ENCODE measurements at places on chromosomes 2 and 18.

GRCh38 chr18:79518683-79519128 lies 123.0 kb downstream of the NFATC1 start:
- no peak for DNase-seq

GRCh38 chr2:78023356-78023755 lies 501.2 kb upstream of the LRRTM4 start:
- no peak for DNase-seq

GRCh38 chr2:207491956-207492355 lies 37.8 kb upstream of the CREB1 start:
- no peak for DNase-seq

- no peak for DNase-seq
Observed at GRCh38 chr2:393711-394696, 106.1 kb upstream of the ALKAL2 start.

DNA sequence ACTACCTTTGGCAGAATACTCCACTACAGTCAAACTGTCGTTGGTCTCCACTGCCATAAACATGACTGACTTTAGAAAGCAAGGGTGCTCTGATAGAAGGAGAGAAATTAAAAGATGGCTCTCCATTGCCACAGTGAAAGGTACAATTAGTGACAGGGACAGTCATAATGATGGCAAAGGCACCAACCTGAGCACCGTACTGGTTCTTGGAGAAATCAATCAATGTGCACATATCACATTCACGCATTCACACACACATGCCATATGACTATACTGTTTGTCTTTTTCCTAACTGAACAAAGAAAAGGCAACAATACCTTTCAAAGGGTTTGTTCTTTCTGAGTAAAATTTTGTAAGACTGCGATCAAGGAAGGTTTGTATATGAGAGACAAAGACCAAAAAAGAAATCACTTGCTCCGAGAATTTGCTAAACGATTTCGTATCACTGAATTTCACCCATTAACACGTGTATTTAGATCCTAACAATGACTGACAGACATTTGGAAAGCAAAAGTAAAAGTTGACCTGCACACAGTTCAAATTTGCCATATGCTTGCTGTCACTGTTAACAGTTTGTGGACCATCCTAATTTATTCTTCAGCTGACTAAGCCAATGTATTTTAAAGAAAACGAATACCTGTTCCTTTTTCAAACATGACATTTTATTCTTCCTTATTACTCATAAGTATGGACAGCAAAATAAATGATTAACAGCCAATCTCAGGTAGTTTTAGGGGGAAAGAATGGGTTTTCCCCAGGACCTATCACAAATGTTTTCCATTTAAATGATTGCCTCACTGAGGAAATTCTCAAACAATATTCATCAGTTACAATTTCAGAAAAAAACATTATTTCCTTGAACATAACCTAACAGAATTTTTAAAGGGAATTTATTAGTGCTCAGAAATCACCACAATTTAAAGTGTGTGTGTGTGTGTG lies 644.4 kb downstream of the ZEB2 start:
- DNase-seq, result no peak

DNA sequence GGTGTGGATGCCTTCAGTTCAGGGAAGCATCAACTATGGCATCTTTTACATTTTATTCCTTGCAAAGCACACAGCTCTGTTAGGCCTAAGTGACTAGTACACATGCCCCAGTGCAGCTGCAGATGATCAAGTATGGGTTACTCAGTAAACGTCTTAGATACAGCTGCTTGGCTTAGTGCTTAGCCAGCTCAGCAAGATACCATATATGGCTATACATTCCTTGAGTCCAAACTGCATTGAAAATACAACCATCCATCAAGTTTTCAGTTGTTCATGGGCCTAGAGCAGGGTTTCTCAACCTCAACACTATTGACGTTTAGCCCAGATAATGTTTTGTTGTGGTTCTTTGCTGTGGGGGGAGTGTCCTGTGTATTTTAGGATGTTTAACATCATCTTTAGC lies 769.9 kb downstream of the TSN start:
- DNase-seq, result no peak

DNA sequence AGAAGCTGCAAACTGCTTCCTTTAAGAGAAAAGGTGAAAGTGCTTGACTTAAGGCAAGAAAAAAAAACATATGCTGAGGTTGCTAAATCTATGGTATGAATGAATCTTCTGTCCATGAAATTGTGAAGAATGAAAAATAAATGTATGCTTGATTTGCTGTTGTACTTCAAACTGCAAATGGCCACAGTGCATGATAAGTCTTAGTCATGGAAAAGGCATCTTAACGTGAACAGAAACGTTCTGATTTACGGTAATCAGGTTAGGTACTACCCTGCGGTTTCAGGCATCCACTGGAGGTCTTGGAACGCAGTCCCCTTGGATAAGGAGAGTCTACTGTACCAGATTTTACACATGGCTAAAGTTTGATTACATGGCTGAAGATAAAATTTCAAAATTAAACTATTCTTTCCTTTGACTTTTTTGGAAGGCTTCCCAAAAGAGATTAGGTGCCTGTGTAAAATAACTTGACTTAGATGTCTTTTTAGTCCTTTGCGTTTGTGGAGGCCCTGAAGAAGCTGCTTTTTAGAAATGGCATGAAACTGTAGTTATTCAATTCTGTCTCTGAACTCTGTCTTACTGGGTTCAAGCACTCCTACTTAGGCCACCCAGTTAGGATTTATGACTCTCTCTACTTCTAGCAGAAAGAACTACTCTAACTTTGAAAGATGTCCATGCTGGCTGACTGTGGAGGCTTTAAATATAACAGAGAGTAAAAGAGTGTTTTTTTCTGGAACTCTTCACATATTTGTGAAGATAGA lies 35.9 kb upstream of the SCN9A start:
- no peak for DNase-seq

DNA sequence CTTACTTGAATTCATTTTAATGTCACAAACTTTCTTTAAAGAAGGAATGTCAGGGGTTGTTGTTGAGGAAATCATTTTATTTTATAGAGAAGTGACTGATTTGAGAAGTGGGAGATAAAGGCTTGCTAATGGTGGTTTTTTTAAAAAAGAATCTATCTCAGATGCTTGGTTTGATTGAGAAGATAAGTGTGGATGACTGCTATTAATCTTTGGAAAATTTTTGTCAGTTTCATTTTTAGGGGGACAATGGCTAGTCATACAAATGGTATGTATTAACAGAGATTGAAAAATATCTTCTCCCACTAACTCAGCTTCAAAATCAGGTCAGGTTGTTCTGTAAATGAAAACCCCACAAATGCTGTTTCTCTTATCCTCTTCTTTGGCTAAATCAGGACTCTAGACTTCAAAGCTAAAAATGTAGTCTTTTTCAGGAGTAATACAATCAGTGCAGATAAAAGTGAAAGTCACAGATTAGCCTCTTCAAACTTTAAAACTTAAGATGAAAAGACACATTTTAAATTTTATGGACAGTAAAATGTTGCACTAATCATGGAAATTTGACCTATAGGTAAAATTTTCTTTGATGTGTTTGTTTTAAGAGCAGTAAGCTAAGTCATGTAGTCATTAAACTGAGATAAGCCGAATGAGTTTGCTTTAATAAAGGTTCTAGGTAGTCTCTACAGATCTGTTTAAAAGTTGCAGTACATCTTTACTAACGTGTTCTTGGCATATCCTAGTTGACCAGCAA lies 674.2 kb upstream of the VRK2 start:
- no peak for DNase-seq

DNA sequence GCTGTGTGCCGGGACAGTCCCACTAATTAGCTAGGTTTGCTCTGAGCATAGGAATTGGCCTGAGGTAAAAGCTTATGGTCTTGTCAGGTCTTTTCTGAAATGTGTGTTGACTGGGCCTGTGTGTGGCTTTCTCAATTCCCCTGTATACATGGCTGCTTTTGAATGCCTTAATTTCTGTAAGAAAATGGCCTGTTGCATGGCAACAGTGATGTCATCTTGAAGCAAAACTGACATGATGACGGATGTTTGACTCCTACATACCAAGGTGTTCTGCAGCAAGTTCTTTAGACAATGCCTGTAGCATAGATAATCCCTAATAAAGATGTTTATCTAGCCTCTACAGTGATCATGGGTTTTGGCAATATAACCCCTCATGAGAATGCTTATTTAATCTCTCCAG lies 198.5 kb downstream of the OTX1 start:
- DNase-seq, result no peak

- DNase-seq, result no peak
Observed at GRCh38 chr2:199458009-199458805, 468 bp upstream of the SATB2 start.

DNA sequence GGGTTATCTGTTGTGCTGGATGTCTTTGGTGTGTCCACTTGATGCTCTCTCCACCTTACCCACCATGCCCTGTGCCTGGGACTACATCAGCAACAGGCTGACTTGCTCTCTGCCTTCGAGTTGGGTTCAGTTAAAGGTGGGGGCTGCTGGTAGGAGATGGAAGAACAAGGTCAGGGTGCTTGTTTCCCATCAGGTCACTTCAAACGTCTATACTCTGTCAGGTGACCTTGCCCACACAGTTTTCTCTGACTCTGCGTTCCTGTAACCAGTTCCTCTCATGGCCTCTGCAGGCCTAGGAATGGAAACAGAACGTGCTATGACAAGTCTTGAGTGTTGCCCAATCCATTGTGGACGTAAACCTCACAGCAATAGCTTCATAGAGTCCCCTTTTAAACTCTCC lies 38.4 kb upstream of the PAPOLG start:
- DNase-seq, result no peak

DNA sequence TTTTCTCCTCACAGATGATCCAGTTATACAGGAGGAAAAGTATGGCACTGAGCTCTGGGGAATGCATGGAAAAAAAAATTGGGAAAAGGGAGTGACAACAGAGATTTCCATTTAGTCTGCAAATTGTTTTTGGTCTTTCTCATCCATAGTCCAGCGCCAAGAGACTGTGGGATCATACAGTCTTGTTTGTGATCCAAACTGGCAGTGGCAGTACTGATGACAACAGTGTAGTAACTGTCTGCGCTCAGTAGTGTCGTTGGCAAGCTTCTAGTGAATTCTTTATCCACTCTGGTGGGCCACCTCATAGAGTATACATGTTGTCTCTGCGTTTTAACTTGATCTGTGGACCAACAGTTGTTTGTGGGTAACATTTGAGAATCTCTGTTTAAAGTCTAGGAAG lies 37.9 kb downstream of the GALNT1 start:
- no peak for DNase-seq

- no peak for DNase-seq
Observed at GRCh38 chr18:57561728-57562423, 24.6 kb downstream of the FECH start.

DNA sequence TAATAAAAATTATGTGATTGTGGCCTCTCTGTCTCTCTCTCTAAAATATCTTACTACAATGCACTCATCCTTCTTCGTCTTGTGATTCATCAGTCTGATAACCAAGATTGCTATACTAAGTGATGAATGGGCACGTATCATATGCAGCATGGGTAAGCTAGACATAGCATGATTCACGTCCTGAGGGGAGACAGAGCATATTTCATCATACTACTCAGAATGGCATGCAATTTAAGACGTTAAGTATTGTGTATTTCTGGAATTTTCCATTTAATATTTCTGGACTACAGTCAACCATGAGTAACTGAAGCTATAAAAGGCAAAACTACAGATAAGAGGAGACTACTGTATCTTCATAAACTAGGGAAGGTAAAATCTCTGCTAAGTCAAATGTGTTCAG lies 97.0 kb upstream of the CD226 start:
- no peak for DNase-seq

Data from right renal cortex interstitium (tissue), 3 donors.